ENCODE measurements at places on chromosomes 3 and 15.

- DNase-seq: no peak
These were observed 102.0 kb upstream of the MYRIP start for GRCh38 chr3:39707314-39707909.

DNA sequence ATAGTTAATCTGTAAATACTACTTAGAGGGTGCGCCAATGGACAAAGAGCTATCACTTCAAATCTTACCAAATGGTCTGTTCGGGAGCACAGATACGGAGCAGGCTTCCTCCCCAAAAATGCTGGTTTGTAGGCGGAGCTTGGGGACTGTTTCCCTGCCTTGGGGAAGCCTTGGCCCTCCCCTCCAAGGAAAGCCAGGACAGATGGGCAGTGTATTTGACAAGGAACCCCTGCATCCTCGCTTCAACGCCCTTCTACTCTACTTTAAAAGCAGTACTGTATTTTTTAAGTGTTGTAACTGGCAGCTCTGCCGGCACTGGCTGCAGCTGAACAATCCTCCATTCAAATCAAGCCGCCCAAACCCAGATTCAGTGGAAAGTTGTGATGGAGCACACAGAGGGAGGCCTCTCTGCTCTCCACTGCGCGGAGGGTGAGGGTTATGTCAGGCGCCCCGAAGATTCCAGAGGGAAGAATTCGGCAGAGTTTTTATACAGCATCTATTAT is 83.1 kb upstream of the FNDC3B start:
- DNase-seq: no peak

- no peak for DNase-seq
These were observed 443.1 kb upstream of the THRB start for GRCh38 chr3:24937780-24938179.

GRCh38 chr3:41430391-41430790 is 231.1 kb downstream of the CTNNB1 start:
- DNase-seq: no peak

- no peak for DNase-seq
These were observed 31.5 kb downstream of the SRGAP3 start for GRCh38 chr3:9217784-9218513.

DNA sequence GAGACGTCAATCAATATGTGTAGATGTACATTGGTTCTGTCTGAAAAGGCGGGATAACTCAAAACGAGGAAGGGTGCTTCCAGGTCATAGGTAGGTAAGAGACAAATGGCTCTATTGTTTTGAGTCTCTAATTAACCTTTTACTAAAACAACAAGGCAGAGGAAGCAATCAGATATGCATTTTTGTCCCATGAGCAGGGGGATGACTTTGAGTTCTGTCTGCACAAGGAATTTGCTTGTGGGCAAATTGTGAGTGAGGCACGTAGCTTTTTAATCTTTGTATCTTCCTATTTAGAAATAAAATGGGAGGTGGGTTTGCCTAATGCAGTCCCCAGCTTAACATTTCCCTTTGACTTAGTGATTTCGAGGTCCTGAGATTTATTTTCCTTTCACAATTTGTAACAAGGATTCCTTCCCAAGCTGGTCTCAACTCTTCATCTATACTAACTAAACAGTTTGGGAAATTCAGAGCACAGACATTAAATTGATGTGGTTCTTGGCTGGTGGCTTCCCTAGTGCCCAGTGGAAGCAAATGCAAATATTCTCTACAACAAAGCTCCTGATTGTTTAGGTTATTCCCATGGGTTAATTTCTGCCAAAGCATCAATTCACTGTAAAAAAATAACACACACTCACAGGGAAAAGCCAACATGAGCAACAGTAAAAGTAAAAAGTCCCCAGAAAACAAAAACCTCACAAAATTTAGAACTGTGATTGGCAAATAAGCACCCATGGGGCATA is 738.8 kb upstream of the SGO1 start:
- DNase-seq: no peak

DNA sequence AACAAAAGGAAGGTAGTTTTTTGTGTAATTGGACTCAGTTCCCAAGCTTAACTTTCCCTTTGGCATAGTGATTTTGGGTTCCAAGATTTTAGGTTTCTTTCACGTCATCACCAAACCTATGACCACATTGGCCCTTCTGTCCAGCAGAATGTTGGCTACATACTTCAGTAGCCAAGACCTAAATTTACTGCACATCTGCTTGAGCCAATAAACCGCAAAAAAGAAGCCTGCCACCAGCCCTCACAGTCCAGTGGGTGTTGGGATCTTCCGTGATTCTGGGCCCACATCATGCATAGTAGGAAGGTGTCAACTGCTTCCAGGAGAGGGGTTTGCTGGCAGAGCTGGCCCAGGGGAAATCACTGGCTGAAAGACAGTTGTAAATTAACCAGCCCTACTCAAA is 57.6 kb upstream of the LIPC start:
- no peak for DNase-seq

DNA sequence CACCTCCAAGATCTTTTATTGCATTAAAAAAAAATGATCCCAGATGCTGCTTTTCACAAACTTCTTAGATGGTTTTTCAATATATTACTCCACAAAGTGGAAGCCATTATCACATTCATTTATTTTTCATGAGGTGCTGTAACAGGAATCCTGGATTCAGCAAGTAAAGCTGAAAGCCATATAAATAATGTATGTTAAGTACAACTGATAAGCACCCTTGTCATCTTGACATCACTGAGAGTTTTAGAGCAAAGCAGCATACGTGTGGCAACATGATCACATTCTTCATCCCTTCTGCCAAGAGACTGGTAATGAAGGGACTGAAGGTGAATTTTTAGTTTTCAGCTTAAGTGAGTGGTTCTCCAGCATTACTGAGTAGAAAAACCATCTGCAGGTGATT is 44.9 kb upstream of the LRRFIP2 start:
- DNase-seq: no peak

- DNase-seq: no peak
These were observed 4.0 kb downstream of the TMEM212 start for GRCh38 chr3:171847133-171847532.

DNA sequence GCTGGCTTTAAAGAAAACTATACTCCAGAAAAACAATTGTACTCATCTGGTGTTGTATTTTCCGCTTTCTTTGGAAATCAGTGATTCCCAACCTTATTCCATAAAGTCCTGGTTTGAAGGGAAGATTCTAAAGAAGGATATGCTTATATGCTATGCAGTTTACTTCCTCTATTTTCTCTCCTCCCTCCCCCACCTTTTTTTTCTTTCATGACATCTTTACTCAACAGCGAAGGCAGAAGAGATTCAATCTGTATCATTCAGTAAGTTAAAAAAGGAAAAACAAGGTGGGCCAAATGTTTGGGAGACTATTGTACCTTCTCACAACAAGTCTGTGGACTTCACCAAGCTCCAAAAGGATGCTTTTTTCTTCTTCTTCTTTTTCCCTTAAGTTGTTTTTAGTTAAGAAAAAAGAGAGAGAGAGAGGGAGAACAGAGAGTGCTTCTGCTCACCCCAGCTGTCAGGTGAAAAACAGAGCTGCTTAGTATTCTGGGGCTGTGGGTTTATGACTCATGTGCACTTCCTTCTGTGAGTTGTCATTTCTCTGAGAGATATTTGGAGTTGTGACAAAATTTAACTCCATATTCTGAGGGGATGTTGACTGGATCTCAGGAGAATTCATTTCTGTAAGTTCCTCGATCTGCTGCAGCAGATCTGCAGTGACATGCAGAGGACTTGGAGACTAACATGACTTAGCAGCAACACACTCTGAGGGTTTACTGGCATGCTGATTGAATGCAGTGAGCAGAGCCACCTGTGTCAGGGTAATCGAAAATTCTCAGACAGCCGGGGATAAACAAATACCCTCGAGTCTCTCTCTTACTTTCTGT is 70.7 kb downstream of the SSR3 start:
- DNase-seq: no peak

DNA sequence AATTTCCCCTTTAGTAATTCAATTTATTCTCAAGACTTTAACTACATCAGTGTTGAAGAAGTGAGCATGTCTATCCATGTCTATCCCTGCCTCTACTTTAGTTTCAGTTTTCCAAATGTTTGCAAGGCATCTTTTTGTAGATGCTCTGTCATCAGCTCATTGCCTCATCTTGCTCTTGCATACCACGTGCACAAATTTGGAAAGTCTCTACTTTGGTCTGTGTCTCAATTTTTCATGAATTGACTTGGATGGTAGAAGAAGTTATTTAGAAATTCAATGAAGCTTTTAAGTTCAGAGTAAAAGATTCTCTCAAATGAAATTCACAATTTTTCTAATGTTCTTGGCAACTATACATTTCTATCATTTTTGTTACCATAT is 55.3 kb downstream of the CLDN1 start:
- no peak for DNase-seq

- DNase-seq: no peak
These were observed 44.6 kb downstream of the EIF4E3 start for GRCh38 chr3:71680603-71681002.

GRCh38 chr15:36953346-36953745 is 147.0 kb downstream of the MEIS2 start:
- DNase-seq: no peak

DNA sequence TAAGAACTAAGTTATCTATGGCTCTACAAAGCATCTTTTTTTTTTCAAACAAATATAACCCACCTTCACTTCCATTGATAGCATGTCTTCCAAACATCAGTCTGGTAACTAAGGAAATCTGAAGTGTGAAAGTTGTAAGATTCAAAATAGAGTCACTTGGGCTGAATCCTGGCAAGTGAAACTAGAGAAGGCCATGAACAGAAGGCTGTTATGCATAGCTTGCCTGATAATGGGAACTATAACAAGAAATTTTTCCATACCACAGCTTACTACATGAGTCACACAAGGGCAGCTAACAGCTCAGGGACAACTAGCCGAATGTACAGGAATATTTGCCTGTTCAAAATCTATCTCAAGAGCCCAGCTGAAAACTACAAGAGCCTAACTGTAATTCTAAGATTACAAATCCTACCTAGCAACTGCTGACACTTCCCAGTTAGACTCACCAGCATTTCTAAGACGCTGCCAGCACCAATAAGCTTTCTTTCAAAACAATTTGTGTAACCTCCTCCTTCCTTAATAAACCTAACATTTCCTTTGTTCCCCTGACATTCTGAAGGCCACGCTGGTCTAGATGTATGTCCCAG is 1066.5 kb downstream of the PLOD2 start:
- DNase-seq: peak; percentile 16

DNA sequence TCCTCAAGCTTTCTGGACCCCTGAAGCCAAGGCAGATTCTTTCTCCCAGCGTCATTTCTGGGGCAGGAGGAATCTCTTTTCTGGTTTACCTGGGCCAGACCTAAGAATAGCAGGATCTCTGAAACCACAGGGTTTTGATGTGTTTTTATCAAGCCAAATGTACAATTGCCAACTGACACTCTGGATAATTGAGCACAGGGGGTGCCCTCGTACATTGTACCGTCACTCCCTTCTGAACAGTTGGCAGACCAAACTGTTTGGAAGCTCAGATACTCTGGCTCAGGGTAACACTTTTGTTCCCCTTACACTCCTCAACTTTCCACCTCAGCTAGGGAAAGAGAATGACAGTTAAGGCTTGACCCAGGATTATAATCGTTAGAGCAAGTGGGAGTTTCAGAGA is 49.9 kb downstream of the ASTE1 start:
- DNase-seq: no peak

DNA sequence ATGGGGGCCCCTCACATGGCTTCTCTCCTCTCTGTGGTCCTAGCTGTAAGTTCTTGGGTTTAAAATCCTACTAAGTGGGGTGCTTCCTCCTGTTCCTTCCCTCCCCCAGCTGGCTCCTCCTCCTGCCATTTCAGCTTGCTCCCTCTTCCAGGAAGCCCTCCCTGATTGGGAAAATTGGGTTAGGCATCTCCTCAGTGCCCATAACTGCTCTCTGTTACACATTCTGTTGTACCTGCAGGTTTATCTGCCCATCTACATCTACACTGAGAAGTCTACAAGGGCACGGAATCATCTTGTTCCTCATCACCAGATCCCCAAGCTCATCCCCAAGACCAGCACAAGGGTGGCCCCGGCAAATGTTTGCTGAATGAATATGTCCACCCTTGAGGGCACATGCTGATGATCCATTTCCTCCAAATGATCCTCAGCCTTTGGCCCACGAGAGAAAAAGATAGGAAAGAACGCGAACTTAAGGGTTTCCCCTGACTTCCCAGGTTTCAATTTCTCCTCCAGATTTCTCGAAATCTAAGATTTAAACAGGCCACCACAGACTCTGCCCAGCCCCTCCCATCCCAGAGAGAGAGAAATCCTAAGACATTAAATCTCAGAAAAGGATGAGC is 3.9 kb downstream of the SEMA7A start:
- no peak for DNase-seq

GRCh38 chr3:40990062-40990456 is 209.2 kb upstream of the CTNNB1 start:
- no peak for DNase-seq

DNA sequence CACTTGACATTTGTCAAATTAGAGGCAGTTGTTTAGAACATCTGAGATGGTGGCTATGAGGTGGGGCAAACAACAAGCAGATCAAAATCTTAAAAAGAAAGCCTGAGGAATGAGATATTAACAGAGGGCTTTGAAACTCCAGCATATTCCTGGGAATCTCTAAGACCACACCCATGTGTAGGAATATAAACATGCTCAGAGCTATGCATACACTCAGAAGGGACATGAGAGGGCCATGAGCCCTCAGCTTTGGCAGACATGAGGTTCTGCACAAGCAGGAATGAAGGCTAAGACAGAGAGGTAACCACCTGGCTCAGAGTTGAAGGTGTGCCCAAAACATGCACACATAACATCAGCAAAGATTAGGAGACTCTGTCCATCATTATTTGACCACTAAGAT is 37.9 kb downstream of the ATP10A start:
- no peak for DNase-seq

- DNase-seq: no peak
These were observed 375.9 kb downstream of the RSL24D1 start for GRCh38 chr15:54820811-54821210.

DNA sequence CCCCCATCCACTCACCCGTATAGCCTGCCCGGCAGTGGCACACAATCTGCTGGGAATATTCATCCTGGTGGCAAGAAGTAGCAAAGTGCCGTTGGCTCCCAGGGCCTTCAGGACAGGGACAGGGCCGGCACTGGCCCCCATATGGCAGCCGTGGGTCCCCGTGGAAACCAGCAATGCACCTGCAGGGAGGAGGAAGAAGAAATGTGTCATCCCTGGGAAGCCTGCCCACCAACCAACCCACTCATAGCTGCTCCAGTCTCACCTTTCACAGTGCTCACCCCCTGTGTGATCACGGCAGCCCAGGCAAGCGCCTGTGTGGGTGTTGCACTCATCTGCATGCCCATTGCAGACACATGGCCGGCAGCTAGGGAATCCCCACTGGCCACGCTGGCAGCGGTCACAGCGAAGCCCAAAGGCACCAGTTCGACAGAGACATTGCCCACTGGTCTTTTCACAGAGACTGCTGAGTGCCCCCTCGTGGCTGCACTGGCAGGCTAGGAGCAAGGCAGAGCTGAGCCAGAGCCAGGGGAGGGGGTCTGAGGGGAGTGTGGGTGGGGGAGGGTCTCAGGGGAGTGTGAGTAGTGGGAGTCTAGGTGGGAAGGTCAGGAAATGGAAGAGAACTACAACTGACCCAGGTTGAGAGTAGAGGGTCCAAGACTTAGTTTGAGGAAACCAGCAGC is 4.5 kb upstream of the USP19 start:
- DNase-seq: no peak
